GM20000 (cell line): ENCODE measurements at places on chromosomes 12 and 14.

- no peak for DNase-seq
Observed at GRCh38 chr14:74647061-74647677, 35.1 kb upstream of the LTBP2 start.

DNA sequence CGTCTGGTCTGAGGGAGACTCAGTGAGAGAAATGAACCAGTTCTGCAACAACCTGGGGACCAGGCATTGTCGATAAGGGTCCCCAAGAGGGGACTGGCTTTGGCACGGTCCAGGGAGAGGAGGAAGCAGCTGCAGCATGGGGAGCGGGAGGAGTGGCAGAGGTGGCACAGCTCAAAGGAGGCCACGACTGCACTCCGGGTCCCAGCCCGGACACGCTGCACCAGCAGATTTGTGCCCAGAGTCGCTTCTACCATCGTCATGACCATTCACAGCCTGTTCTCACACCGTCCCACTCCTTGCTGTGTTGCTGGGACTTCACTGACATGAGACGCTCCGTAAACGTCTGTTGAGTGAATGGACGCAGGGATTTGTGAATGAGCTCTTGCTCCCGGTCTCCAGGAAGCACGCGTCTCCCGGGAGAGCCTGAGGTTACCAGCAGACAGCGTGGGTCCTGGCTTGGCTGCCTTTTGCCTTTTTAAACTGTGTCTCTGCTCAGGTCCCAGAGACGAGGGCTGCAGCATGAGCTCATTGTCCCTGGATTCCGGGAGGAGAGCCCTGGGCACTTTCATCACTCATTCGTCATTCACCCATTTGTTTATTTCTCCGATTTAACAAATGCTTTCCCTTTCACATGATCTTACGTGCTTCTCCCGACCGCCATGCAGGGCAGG lies 137.0 kb downstream of the PIWIL1 start:
- DNase-seq, result no peak

GRCh38 chr14:68936980-68937379 lies 42.1 kb downstream of the ACTN1 start:
- no peak for DNase-seq

DNA sequence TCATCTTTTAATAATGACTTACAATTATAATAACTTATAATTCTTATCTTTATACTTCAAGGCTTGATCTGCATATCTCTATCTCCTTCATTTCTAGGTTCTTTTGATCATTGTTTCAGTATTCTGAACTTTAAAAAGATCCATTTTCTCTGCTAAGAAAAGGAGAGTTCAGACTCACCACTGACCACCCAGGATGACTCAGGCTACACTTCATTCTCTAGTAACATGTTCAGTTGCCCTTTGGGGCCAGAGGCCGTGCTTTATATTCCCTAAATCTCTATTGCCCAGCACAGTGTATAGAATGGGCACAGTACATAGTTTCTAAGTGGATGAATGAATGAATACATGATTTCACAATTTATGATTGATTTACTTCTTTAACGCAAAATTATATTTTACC lies 268.7 kb downstream of the AKAP6 start:
- no peak for DNase-seq

DNA sequence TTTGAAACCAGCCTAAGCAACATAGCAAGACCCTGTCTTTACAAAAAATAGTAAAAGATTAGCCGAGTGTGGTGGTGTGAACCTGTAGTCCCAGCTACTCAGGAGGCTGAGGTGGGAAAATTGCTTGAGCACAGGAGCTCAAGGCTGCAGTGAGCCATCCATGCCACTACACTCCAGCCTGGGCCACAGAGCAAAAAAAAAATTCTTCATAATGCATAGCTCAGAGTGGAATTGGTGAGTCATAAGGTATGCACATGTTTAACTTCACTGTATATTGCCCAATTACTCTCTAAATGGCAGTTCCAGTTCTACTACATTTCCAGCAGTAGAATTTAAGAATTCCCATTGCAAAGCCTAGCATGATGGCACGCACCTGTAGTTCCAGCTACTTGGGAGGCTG lies 26.8 kb upstream of the CLIP1 start:
- no peak for DNase-seq

- DNase-seq, result peak; percentile 55
Observed at GRCh38 chr12:4564818-4565217, 2.8 kb downstream of the DYRK4 start.

DNA sequence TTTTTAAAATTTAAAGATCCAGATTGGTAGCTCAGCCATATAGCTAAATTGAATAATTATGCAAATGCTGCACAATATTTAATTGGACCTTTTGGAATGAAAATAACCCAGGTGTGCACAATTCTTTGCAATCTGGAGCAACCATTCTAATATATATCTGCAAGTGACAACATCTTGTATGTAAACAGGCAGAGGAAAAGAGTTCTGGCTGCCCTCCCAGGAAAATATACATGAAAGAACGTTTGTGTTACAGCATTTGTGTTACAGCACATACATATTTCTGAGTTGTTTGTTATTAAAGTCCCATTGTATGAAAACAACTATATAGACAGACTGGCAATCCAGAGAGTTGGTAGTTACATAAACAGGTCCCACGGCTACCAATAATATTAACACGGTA lies 377.5 kb downstream of the DIO2 start:
- DNase-seq, result no peak

DNA sequence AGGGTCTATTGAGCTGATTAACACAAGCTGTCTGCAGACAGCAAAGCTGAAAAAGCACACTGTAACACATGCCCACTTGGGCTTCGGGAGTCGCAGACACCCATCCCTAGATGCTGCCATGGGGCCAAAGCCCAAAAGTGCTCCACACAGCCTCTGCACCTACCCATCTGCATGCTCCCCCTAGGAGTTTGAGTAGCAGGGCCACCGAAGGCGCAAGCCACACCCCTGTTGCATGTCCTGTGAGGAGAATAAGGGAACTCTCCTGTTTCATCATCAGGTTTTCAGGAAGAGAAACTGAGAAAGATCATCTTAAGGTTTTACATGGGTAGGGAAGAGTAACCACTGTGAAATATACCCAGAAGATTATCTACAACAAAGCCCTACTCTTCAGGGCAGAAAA lies 5.6 kb upstream of the ST8SIA1 start:
- DNase-seq, result no peak

GRCh38 chr14:95346820-95347219 lies 27.1 kb upstream of the CLMN start:
- DNase-seq, result no peak

- no peak for DNase-seq
Observed at GRCh38 chr12:70427611-70428010, 61.5 kb downstream of the KCNMB4 start.

GRCh38 chr12:49279706-49280159 lies 14.9 kb downstream of the TUBA1C start:
- DNase-seq, result no peak

DNA sequence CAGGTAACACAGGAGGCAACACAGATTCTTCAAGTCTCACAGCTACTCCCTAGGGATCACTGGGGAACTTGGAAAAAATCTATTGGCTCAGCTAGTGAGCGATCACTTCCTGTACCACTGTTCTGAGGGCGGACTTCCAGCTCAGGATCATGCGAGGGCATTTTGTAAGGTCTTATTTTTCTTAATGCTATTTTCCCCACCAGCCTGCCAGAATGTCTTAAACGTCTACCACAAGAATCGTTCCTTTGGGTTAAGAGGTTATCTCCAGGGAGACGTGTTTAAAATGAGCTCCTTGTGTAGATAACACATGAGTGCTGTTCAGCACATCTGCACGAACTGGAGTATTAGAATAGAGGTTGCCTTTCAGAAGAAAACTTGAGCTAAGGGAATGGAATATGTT lies 162.6 kb downstream of the ETNK1 start:
- DNase-seq, result no peak

DNA sequence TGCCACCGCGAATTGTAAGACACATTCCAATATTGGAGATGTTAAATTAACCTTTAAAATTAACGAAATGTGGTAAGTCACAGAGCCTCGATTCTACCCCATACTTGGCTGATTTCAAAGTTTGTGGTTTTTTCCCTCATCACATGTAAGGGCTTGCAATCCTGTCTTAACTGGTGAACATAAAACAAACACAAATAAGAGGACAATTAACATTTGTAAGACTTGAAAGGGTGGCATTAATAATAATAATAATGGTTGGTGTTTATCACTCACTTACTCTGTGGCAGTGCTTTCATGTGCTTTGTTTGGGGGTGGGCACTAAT lies 26.6 kb downstream of the PPFIBP1 start:
- no peak for DNase-seq
